ENCODE measurements at places on chromosomes 7 and 10.

- DNase-seq, result no peak
These were observed 58.3 kb upstream of the GJD4 start for GRCh38 chr10:35546824-35547225.

GRCh38 chr7:37833818-37834146 lies 14.6 kb upstream of the NME8 start:
- no peak for DNase-seq

DNA sequence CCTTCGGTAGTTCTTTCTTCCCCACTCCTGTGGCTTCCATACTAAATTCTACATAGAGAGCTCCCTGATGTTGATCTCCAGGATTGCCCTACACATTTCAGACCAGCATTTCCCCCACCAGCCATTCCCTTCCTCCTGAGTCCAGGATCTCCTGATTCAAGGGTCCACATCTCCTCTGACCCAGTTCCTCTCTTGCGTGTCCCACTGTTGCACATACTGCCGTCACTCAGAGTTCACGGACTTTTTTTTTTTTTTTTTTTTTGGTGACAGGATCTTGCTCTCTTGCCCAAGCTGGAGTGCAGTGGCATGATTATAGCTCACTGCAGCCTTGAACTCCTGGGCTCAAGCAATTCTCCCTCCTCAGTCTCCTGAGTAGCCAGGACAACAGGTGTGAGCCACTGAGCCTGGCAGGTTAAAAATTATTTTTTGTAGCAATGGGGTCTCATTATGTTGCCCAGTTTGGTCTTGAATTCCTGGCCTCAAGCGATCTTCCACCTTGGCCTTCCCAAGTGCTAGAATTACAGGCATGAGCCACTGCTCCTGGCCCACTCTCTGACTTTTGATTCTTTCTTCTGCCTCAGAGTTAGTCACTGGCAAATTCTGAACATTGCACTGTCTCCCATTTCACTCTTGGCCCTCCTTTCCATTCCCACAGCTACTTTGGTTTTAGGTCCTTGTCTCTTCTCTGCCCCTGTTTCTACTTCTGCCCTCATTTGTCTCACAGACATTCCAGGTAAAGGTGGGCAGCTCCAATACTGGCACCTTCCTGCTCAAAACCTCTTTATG lies 29.6 kb upstream of the ZRANB1 start:
- DNase-seq, result no peak

DNA sequence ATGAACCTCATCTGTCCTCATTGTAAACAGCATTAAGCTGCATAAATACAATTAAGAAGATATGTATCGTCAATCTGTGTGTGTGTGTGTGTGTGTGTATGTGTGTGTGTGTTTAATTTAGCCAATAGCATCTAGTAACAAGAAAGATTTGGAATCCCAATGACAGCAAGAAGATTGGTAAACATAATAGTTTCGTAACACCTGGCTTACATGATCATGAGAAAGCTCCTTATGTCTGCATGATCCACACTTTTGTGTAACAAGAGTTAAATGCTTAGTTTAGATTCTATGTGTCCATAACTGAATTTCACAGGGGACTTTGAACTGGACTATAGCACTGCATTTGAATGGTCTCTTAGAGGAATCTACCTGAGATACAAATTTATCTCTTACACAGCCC lies 191.0 kb upstream of the BET1 start:
- DNase-seq, result no peak

DNA sequence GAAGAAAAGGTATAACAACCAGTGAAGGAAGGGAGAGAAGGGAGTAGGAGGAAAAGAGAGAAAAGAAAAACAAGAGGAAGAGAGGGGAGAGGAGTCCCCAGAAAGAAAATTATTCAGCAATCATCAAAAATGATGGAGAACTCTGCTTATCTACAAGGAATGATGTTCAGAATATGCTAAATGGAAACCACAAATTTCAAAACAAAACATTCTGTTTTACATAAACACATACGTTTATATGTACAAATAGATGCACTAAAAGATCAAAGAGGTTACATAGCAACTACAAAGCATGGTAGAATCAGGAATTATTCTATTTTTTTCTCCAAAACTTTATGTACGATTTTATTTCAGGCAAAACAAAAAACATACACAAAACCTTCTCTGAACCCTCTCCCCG lies 91.9 kb downstream of the FAM13C start:
- no peak for DNase-seq
